Glomerular endothelial cell (primary cell): ENCODE measurements at places on chromosomes 3 and 15.

DNA sequence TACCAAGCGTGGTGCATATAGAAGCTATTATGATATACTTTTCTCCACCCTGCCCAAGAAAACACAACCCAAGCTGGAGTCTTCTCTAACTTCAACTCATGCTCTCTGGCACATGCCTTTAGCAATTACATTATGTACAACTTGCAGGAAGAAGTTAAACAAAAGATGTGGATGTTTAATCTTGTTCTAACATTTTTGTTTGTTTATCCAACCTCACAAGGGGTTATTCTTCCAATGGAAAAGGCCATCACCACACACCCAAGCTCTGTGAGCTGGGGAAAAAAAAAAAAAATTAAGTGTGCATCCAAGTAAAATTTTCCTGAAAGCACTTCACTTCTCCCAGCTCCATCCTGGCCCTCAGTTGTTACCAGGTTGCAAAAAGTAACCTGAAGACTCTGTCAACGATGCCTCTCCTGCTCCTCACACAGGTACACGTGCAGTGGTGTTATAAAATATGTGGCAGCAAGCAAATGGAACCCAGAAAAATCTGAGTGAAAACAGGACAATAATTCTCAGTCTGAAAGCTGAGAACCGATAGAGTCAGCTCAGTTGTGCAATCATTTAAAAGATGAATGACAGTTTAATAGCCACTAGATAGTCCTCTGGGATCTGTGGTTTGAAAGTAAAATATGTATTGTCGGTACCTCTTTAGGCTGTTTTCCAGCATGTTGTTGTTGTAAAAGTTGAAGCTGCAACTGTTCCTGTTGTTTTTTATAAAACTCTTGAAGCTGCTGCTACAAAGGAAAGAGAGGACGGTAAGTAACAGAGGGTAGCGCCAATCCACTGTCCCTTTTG, 531.4 kb downstream of the FOXP1 start:
- no peak for DNase-seq

DNA sequence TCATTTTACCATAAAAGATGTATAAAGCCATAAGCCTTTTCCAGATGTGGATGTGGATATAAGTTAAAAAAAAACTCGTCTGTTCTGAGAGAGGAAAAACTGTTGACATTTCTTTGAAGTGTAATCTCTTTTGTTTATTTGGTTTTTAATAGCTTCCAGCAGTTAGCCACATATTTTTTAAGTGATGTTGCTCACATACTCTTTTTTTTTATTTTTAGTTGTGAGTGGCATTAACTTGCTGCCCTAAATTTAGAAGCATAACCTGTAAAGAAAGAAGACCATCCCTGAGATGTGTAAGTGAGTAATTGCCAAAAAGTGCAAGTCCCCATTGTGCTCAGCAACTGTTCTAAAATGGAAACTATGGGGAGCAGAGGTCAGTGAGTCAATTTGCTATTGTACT, 415.9 kb upstream of the MDFIC2 start:
- DNase-seq = no peak

GRCh38 chr15:75131269-75131643, 70.4 kb upstream of the C15orf39 start:
- DNase-seq = no peak

- no peak for DNase-seq
These were observed 153.7 kb upstream of the HES1 start for GRCh38 chr3:193982258-193982659.

DNA sequence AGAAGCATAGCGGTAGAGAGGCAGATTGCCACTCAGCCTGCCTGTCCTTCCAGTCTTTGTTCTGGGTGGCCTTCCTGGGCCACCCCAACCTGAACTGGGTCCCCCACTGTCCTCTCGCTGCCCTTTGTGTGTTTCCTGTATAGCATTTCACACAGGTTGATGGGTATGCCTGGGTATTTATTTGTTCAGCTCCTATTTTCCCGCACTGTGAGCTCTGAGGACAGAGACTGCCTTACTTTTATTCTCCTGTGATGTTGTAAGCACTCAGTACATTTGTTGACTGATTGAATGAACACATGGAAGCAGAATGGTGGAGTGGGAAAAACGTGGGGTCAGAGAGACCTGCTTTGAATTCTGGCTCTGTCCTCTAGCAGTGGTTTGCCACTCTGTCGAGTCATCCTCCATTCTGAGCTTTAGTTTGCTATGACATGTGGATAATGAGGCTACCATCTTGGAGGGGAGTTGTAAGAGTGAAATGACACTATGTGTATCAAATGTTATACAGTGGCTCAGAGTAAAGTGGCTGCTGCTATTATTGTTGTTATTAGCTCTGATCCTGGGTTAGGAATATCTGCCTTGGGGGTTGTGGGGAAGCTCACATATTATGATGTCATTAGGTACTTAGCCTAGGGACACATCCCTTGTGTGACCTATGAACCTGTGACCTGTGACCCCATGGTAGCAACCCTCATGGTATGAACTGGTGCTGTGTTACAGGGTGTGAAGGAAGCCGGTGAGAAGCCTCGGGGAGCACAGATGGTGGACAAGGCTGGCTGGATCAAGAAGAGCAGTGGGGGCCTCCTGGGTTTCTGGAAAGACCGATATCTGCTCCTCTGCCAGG, 6.4 kb downstream of the PLEKHO2 start:
- DNase-seq = no peak

DNA sequence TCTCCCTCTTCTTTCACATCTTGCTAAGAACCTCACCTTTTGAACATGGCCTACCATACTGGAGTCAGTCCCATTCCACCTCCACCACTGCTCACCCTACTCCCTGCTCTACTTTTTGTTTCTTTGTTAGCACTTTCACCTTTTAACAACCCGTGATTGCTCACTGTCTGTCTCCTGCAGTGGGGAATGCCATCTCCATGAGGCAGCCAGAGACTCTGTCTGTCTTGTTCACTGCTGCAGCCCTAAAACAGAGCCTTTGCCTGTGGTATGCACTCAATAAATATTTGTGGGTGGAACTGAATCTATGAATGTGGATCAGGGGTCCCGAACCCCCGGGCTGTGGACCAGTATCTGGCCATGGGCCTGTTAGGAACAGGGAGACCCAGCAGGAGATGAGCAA, 16.5 kb upstream of the TLE3 start:
- DNase-seq = no peak

DNA sequence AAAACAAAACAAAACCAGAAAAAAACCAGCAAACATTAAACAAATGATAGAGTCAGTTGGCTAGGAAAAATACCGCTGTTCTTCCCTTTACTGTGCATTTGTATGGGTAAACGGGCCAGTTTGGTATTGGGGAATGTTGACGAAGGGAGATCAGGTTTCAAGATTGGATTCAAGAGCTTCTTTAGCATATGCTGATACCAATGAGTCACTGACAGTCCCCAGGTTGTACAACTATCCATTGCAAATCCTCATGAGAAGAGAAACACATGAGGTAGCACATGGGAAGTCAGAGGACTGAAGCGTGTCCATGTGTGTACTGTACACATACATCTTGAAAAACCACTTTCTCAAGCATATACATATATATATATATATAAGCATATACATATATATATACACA, 25.6 kb downstream of the TIGIT start:
- DNase-seq = no peak

DNA sequence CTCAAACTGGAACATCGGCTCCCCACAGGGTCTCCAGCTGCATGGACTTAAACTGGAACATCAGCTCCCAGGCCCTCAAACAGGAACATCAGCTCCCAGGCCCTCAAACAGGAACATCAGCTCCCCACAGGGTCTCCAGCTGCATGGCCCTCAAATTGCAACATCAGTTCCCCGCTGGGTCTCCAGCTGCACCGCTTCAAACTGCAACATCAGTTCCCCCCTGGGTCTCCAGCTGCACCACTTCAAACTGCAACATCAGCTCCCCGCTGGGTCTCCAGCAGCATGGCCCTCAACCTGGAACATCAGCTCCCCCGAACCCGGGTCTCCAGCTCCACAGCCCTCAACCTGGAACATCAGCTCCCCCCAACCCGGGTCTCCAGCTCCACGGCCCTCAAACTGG, 82.0 kb downstream of the TFRC start:
- DNase-seq = no peak

- no peak for DNase-seq
These were observed 1.7 kb upstream of the CLN6 start for GRCh38 chr15:68231102-68231818.

DNA sequence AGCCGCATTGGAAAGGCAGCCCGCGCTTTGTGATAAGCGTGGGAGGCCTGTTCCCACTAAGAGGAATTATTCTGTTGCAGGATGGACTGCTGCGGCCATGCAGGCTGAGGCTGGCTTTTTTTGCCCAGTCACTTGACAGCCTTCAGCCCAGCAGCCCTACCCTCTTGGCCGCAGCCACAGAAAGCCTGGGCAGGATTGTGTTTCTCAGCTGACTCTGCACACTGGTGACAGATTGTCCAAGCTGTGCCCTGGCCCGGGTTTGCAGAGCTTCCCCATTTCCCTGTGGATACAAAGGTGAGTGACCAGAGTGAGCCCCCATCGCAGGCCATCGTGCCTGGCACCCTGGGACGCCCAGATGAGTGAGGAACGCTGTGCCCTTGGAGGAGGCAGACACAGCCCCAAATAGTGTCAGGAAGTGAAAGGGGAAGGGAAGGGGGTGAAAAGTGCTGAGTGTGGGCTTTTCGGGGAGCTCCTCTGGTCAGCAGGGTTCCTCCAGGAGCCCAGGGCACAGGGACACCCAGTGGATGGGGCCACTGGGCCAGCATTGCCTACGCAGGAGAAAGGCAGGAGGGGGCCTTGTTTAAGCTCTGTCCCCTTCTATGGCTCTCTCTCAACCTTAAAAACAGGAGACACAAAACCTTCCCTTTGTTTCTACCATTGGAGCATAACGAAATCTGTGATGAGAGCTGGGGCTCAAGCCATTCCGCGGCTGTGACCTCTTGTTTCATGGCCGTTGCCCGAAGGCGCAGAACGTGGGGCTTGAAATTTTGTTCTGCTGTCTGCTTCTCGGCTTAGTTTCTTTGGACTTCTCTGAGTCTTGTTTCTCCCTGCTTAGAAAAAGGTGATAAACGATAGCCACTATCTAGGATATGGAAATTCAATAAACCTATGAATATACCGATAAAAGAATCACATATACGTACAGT, 91.5 kb upstream of the MEF2A start:
- DNase-seq = no peak

DNA sequence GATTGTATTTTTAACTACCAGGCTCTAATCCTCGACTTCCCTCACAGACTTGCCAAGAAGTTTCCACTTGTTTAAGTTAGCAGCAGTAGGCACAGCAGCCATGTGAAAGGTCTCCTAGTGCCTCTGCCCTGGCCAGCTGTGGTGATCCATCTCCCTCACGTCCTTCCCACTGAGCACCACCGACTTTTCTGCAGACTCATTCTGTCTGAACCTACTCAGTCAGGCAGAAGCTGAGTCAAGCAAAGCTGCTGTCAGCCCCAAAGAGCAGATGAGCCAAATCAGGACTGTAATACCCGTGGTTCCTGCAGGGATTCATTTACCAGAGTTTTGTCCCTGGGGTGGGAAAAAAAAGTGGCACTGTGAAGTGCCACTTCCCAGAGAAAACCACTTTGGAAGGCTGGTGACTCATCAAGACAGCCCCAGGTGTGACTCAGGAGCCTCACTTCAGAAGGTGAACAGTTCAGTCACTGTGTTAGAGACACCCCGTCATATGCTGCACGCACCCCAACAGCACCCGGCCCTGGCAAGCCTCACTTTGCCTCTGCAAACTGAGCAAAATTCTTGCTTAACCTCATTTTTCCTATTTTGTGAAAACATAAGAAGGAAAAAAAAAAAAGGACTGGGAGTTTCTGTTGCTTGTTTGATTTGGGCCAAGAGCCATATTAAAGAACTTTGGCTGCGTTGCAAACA, 76.0 kb downstream of the WWTR1 start:
- no peak for DNase-seq

- DNase-seq = peak; percentile 25
These were observed 3.1 kb upstream of the CFAP20DC start for GRCh38 chr3:59052803-59053411.

DNA sequence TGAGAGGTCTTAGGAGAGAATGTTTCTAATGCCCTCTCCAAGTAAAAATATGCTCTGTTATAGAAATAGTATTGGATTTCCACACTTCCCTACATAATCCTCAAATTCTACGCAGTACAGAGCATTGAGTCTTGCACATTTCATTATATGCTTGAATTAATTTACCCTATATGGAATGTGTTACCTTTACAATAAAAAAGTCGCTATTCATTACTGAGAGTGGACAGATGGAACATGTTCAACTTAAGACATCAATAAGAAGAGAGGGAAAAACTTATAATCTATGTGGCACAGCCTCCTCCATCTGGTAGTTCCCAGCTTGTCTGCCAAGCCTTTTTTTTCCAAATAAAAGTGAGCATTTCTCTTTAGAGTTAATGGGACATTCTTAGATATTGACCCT, 417.9 kb downstream of the MECOM start:
- DNase-seq = no peak

DNA sequence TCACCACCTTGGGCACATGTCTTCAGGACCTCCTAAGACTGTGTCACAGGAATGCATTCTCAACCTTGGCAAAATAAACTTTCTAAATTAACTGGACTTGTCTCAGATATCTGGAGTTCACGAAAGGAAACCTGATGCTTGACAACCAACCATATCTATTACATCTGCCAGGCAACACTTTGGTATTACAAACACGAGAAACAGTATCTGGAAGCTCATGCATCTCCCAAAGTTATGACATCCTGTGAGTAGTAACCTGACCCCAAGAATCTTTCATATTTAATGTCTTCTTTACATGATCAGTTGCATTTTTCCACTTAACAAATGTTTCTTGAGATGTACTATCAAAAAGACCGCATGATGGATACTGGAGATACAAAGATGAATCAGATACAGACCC, 465.3 kb upstream of the AGTR1 start:
- no peak for DNase-seq

DNA sequence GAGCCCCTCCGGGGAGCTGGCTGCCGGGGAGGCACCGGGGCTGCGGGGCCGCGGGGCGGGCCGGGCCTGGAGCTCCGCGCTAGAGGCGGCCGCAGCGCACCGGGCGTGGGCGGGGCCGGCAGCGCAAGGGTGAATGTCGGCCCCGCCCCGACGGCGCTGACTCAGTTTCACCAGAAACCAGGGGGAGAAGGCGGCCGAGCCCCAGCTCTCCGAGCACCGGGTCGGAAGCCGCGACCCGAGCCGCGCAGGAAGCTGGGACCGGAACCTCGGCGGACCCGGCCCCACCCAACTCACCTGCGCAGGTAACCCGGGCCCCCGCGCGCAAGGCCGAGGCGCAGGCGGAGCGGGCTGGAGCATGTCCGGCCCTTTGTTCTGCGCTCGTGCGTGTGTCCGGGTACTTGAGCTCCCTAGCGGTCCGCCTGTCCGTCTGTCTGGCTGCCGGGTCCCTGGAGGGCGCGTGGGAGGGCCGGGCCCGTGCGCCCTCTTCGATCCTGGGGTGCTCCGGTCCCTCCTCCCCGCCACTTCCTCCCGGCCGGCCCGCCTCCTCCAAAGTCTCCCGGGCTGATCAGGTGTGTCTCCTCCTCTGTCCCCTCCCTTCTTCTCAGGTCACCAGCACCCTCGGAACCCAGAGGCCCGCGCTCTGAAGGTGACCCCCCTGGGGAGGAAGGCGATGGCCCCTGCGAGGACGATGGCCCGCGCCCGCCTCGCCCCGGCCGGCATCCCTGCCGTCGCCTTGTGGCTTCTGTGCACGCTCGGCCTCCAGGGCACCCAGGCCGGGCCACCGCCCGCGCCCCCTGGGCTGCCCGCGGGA, at the start of gene SPINT1:
Gene SPINT1, plus strand, starts transcription at position 164 of the 811 bp plus-strand sequence. Its CDS starts 507 bp downstream, at position 671.
- DNase-seq = no peak
